ENCODE measurements at places on chromosomes 7 and 10. TPM values are rescaled to one million over a fixed set of nuclear protein-coding genes. Genes with fewer than 3 reads are reported as not detected.

TSPAN33 gene
- polyA plus RNA-seq = 79.6 TPM

CLEC2L gene
- 1.4 TPM for polyA plus RNA-seq

MAGI2 gene
- 33.9 TPM for polyA plus RNA-seq

ZNF736 gene
- 23.5 TPM for polyA plus RNA-seq

DNA sequence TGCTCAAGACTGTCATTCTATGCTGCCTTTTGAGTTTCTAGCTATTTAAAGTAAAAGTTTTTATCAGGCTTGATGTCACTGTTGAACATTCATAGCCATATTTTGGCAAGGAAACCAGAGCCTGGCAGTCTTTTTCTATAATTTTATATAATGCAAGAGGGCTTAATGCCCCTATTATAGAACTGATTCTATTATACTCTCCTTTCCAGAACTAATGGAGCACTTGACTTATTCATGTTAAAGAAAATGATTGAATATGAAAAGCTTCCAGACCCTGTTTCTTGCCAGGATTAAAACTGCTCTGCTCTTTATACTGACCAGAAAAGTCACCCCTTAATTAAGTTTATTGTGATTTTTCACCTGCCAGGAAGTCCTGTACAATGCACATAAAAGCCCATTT, 337.6 kb upstream of the CHRM2 start:
- no peak for DNase-seq

DNA sequence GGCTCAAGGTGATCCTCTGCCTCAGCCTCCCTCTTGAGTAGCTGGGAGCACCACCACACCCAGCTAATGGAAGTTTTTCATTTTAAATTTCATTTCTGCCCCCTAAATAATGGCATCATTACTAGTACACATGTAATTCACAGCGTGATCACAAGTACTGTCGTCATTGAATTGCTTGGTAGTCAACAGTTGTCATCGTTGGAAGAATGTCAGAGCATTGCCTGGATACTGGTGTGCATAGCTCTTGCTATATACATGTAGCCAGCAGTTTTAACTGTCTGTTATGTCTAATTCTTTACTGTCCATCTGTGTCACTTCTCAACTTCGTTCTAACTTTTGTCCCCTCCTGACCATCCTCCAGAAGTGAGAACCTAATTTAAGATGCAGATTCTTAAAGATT, 62.1 kb downstream of the CRPPA start:
- no peak for DNase-seq

GRCh38 chr10:102267748-102268147, 22.4 kb downstream of the GBF1 start:
- no peak for DNase-seq

- DNase-seq = peak; percentile 87
These were observed 154.5 kb upstream of the LYZL2 start for GRCh38 chr10:30783939-30784501.

DNA sequence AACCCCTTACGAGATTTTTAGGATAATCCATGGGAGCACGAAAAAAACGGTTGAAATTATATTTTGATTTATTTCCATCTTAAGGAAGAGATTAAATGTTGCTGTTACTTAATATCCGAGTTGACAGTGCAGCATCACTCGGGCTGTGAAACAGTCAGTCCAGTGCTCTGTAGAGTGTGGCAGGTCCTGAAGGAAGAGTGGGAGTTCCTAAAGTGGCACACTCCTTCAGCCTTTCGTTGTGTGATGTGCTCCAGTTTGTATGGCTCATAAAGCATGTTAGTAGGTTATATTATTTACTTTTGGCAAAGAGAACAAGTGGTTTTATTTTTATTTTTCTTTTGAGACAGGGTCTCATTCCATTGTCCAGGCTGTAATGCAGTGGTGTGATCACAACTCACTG, 358.3 kb downstream of the AUTS2 start:
- DNase-seq = peak; percentile 42

GRCh38 chr7:125661677-125662076, 732.1 kb upstream of the POT1 start:
- DNase-seq = no peak

DNA sequence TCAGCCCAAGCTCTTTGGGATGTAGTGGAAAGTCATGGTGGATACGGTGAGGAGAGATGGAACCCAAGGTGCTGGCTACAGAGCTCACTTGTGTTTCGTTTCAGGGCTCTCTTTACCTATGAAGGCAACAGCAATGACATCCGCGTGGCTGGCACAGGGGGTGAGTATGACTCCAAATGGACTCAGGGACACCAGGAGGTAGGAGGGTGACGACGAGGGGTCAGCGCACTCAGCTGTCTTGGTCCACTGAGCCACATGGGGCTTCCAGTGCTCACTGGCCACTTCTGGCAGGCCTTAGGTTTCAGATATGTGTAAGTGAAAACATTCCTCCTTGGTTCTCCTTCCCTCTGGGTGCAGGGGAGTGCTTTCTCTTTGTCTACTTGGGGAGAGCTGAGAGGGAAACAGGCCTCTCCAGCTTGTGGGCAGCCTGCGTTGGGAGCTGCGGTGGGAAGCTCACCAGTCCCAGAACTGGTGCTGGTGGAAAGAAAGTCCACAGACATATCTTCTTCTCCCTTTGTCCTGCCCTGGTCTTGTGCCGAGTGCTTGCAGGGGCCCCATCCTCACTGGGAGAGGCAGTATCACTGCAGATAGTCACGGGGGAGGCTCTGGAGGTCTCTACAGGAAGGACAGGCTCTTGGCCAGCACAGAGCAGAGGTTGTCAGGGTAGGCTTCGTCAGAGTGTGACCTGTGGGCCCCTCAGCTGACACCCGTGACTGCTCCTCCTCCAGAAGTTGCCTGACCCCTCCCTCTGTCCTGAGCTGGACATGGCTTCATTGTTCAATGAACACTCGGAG, 5.8 kb downstream of the DBNL start:
- DNase-seq = no peak

- DNase-seq = no peak
These were observed 69.6 kb downstream of the VPS50 start for GRCh38 chr7:93301736-93302135.

DNA sequence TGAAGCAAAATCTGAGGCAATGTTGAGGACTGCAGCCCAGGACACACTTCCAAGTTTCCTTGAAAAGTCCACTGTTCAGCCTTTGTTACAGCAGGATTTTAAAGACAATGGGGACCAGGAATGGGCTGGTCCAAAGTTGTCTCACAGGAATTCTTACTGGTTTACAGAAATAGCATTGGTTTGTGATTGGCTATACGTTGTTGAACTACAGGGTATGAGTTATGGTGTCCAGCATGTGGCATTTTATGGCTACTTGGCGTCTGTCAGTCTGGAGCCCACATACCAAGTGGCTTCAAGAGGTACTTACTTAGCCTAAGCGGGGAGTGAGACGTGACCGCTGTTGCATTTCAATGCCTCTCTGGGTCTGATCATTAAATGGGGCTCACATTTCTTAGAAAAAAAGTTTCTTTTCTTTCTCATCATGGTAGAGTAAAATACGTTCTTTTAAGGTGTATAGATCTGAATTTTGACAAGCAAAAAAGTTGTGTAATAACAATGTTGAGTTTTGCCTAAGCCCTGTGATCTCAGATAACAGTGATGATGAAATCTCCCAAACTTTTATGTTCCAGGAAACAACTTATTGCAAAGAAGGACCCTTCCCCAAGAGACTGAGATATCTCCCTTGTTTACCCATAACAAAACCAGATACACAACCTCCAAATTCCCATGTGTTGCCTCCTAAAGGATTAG, 100.0 kb upstream of the TRIM24 start:
- DNase-seq = no peak

DNA sequence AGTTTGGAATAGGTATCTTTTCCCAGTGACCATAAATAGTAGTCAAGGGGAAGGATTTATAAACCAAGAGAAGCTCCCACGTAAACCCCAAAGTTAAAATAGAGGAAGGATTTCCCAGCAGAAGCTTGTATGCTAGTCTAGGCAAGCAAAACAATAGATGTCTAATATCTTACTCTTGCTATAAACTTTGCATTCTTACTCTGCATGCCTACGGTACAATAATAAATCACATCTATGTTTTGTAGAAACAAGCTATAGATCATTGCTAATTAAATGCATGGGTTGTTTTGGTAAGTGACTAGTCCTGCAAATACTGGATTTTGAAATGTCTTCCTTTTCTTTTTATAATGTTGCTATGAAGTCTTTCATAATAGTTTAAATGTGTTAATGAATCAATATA, 585.5 kb downstream of the INHBA start:
- no peak for DNase-seq
